Activated CD8-positive, alpha-beta memory T cell treated with anti-CD3 and anti-CD28 coated beads, Interleukin-2, amount 10 ng/mL, durations not matched to agents 7 days and 5 days (primary cell): ENCODE measurements at places on chromosomes 7 and 10. TPM values are rescaled to one million over a fixed set of nuclear protein-coding genes. Genes with fewer than 3 reads are reported as not detected.

- DNase-seq, result no peak
These were observed 156.9 kb downstream of the AKR1D1 start for GRCh38 chr7:138233189-138233588.

- no peak for DNase-seq
These were observed 233.0 kb upstream of the MKLN1 start for GRCh38 chr7:131094685-131095084.

- peak; percentile 52 for DNase-seq
These were observed 40.5 kb downstream of the AOAH start for GRCh38 chr7:36683695-36684357.

TLX1 gene
- not detected for total RNA-seq

- no peak for DNase-seq
These were observed 129.2 kb downstream of the KCND2 start for GRCh38 chr7:120402079-120402767.

ZNF804B gene
- total RNA-seq, result not detected

GRCh38 chr7:17142831-17143541, 155.5 kb upstream of the AHR start:
- DNase-seq, result no peak

CAMK2B gene
- not detected for total RNA-seq

HIPK2 gene
- total RNA-seq, result 21.4 TPM

- DNase-seq, result no peak
These were observed 30.1 kb downstream of the C10orf90 start for GRCh38 chr10:126640401-126640800.

DNA sequence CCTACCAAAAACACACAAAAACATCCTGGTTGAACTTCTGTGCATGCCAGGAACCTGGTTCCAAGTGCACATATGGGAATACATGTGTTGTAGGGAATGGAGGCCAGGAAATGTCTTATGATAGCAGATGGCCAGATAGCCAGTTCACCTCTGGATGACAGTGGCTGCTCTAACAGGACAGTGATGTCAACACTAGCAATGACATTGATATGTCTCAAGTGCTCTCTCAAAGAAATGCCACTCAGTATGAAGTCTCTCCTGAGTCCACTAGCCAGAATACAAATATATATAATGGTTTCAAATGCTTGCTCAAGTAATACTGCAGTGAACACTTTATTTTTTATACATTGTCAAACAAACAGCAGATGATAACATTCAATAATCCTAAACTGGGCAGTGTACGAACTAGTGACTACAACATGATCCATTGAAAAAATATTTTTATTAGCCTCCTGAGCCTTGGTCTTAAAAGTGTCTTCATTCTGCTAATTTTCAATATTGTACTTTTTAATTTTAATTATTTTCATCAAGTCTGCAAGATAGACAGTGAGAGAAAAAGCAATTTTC, 26.0 kb upstream of the PCDH15 start:
- DNase-seq, result no peak

DNA sequence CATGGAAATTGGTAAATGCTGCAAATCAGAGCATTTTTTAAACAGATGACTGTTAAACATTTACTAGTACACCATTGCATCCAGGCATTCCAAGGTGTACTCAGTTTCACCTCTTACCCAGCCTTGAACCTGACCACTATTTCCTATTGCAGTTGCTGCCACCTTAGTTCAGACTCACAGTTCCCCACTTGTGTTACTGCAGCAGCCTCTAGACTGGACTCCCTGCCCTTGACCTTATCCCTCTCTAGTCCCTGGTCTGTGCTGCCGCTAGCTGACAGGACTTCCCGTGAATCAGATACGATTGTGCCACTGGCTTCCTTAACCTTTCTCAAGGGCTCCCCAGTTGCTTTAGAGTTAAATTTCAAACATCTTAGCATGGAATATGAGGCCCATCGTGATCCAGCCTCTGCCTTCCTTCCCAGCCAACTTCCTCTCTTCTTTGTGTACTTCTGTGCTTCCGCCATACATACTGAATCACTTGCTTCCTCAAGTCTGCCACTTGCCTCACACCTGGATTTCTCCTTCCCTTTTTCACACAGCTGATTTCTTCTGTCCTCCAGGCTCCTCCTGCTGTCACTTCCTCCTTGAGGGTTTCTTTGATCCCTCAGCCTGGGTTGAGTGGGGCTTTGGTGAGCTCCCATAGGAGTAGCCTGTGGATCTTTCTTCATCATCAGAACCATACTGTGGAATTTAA, 118.7 kb upstream of the GJD4 start:
- DNase-seq, result no peak

TMEM236 gene
- 0.12 TPM for total RNA-seq
